ENCODE measurements at places on chromosomes 7 and 10.

- no peak for DNase-seq
These were observed 33.9 kb downstream of the EN2 start for GRCh38 chr7:155491812-155492211.

GRCh38 chr7:117077658-117078057, 124.4 kb downstream of the ST7 start:
- DNase-seq, result no peak

DNA sequence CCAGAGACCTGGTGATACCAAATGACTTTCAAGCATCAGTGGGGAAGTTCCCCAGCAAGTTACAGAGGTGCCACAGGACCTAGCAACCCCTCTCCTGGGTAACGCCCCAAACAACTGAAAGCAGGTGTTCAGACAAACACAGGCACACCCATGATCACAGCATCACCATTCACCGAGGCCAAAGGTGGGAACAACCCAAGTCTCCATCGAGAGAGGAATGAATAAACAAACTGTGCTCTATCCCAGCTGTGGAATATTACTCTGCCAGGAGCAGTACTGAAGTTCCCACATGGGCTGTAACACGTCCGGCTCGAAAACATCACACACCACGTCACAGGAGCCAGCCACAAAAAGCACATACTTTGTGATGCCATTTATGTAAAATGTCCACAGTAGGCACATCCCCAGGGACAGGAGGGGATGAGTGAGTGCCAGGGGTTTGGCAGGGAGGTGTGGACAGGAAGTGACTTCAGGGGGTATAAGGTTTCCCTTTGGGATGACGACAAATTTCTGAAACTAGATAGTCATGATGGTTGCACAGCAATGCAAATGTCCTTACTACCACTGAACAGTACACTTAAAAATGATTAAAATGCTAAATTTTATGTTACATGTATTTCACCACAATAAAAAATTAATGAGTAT, 222.8 kb downstream of the TNS3 start:
- no peak for DNase-seq

DNA sequence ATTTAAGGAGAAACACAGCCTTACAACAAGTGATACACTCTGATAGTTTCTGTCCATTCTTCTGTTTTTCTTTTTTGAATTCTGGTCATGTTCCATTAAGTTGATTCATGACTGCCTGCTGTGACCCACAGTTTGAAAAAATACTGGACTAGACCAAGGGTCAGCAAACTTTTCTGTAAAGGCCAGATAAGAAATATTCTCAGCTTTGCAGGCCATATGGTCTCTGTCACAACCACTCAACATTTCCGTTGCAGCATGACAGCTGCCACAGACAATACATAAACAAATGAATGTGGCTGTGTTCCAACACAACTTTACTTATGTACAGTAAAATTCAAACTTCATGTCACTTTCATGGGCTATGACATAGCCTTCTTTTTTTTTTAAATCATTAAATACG, 156.7 kb downstream of the PLXNA4 start:
- peak; percentile 12 for DNase-seq

DNA sequence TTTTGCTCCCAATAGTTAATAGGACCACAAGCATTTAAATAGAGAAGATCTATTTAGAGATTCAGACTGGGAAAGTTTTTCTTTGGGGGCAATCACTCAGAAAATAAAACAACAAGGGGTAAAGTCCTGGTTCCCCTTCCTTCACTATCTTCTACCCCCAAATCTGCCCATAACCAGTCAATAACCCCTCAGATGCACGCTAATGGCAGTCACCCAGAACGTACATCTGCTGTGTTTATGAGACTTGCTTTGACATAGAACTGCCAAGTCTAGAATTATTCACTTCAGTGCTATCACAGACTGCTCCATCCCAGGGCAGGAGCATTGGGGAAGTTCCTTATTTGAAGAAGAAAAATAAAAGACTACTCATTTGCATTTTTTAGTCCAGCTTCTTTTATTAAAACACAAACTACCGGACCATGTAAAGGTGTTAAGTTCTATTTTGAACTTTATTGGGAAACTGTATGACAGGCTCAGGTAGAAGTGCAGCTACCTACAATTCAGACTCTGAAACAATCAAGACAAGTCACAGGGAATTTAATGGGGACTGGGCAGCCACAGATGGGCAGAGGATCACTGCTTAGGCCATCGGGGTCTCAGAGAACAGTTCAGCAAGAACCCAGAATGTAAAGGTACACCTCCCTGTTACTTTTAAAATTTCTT, 38.4 kb downstream of the ANK3 start:
- no peak for DNase-seq

DNA sequence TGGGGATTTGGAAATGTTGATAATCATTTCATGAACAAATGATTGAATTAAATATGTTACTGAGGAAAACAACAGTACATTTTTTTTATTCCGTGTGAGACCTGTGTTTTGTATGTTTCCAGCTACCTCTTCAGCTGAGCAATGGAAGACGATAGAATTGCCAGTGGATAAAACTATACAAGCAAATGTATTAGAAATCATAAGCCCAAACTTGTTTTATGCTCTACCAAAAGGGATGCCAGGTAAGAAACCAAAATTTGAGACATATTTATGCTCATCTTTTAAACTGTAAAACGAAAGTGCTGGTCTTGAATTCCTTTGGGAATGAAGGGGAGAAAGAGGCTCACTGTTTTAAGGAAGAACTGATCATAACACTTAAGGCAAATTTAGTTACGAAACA, 17.8 kb upstream of the VWA2 start:
- no peak for DNase-seq

DNA sequence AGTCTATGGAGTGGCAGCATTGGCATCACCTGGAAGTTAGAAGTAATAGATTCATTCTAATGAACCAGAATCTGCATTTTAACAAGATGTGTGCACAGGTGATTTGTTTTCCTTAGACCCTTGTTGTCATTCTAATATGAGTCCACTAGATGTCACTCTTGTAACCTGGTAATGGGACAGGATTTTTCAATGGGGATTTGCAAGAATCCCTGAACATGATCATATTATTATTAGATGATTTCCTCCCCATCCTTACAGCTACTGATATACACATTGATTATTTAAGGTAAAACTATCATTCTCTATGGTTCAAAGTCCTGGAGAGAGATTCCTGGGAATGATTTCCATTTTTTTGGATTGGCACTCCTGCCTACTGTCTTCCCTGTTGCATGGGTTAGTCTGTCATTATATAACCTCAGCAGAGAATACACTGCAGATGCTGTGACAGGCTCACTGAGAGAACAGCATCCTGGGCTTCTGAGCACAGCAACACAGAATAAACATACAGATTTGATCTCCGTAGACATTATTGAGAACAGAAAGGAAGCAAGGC, 194.9 kb downstream of the SUGCT start:
- DNase-seq, result peak; percentile 45

- no peak for DNase-seq
These were observed 70.8 kb upstream of the FAM204A start for GRCh38 chr10:118412932-118413331.

DNA sequence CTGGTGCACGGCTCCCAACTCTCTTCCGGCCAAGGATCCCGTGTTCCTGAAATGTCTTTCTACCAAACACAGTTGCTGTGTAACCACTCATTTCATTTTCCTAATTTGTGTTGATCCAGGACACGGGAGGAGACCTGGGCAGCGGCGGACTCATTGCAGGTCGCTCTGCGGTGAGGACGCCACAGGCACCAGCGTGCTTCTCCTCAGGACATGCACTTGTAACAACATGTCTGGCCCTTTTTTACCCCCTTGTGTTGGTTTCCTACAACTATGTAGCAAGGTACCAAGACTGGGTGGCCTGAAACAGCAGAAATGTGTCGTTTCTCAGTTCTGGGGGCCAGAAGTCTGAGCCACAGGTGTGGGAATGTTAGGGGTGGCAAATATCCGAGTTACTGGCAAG, 18.2 kb downstream of the CALML5 start:
- no peak for DNase-seq

GRCh38 chr10:89829262-89829886, 128.0 kb downstream of the KIF20B start:
- no peak for DNase-seq

GRCh38 chr7:33807779-33808482, 97.4 kb upstream of the BMPER start:
- peak; percentile 5 for DNase-seq

GRCh38 chr7:114048386-114049235, 129.8 kb upstream of the PPP1R3A start:
- peak; percentile 49 for DNase-seq

- DNase-seq, result no peak
These were observed 155.7 kb downstream of the MGMT start for GRCh38 chr10:129622736-129623135.

DNA sequence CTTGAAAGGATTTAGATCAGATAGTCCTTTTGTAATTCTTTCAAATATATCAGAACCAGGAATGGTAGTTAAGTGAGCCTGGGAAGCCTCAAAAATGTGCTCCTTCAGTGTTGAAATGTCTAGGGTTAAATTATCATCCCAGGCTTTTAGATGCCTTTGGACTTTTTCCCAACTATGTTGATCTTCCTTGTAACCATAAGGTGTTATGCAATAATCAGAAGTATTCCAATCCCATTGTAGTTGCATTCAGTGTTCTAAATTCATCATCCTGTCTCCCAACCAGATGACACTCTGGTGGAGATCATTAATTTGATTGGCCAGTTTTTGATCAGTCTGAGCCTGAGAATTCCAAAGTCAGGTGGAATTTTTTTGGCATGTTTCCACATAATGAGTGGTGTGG, 35.1 kb upstream of the AKR1C2 start:
- DNase-seq, result no peak

GRCh38 chr7:96497567-96497966, 175.7 kb upstream of the SLC25A13 start:
- DNase-seq, result no peak

- no peak for DNase-seq
These were observed 102.3 kb upstream of the PLXDC2 start for GRCh38 chr10:19713800-19714525.

DNA sequence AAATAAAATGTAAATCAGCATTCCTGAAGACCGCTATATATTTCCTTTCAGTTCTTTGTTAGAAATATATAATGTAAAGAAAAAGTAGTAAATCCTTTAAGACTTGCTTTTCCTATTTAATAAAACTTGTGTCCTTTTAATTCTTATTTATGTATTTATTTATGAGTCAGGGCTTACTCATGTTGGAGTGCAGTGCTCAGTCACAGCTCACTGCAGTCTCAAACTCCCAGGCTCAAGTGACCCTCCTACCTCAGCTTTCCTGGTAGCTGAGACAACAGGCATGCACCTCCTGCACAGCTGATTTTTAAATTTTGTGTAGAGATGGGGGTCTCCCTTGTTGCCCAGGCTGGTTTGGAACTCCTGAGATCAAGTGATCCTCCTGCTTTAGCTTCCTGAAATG, 724.5 kb downstream of the ANKRD7 start:
- no peak for DNase-seq

- DNase-seq, result no peak
These were observed 772 bp downstream of the SGMS1 start for GRCh38 chr10:50622706-50623662.

- no peak for DNase-seq
These were observed 382.9 kb upstream of the NPVF start for GRCh38 chr7:25611196-25611595.

GRCh38 chr10:24944512-24945255, 7.7 kb downstream of the PRTFDC1 start:
- no peak for DNase-seq

GRCh38 chr7:16202303-16202702, 219.0 kb downstream of the CRPPA start:
- DNase-seq, result no peak

DNA sequence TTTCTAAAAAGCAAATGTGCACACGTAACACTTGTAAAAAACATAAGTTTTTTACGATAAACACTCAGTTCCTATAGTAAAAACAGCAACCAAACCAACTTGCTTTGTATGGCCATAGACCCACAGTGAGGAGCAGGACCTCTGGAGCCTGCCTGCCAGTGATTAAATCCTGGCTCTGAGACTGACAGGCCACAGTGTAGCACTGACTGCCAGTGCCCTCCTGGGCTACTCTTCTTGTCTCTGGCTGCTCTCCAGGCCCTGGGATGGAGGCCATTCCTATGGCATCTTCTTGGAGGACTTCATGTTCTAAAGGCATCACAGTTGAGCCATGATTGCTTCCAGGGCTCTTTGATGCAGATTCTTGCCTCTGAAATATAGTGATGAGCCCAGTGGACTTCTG, 22.7 kb upstream of the TMEM254 start:
- no peak for DNase-seq

- DNase-seq, result no peak
These were observed 89.9 kb downstream of the CRTAC1 start for GRCh38 chr10:97940534-97940933.

DNA sequence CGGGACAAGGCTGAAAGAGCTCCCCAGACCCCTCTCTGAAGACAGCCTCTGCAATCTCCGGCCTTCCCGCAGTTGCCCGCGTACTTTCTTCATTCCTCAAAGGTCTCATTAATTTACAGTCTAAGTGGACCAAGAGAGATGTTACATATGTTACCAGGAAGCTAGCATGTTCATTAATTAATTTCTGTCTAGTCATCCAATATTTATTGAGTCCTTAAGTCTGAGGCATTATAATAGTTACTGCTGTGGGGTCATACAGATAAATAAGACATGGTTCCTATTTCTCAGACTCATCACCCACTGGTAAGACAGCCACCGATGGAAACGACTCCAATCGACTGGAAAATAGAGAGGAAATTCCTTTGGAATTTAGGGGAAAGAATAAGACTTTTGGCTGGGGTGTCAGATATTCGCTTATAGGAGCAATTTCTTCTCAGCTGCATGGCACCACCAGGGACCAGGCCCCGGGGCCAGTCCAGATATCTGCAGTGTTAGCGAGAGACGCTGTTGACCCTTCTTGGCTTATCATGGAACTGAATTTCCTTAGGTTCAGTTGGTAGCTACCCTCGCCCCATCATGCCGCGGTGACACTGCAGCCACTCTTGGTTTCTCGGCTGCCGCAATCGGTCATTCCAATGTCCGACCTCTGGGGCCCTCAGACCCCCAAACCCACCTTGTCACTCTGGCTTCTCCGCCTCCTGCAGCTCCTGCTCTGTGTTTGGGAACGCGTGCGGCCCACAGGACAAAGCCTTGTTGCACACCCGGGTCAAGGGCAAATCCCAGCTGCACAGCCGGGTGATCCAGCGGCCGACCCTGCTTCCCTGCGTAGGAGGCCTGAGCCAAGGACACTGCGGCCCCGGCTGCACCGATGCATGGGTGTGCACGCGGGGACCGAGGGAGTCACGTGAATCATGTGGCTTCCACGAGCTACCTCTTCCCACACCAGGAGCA, 383.2 kb downstream of the DNAJB6 start:
- DNase-seq, result no peak
